Stimulated activated CD4-positive, alpha-beta T cell treated with anti-CD3 and anti-CD28 coated beads, TNF-alpha, amount 100 ng/mL, for 1 hour (primary cell): ENCODE measurements at places on chromosomes 12 and 14.

- DNase-seq = no peak
These were observed 49.8 kb upstream of the CRACR2A start for GRCh38 chr12:3802721-3803120.

DNA sequence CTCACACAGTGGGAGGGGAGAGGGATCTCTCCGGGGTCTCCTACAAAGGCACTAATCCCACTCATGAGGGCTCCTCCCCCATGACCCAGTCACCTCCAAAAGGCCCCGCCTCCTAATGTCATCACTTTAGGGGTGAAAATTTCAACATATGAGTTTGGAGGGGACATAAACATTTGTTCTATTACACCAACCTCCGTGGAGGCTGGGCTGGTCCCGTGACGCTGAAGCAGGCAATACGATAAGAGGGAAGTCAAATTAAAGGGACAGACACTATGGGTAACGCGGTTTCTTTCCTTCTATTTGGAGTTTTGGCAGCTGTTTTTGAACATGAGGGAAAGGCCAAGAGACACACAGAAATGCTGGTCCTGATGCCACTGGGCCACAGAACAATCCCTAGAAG is 175.7 kb upstream of the VASH1 start:
- no peak for DNase-seq

GRCh38 chr12:1130571-1130970 is 139.5 kb downstream of the ERC1 start:
- no peak for DNase-seq

GRCh38 chr12:118649765-118650585 is 273.6 kb downstream of the SUDS3 start:
- DNase-seq = no peak

DNA sequence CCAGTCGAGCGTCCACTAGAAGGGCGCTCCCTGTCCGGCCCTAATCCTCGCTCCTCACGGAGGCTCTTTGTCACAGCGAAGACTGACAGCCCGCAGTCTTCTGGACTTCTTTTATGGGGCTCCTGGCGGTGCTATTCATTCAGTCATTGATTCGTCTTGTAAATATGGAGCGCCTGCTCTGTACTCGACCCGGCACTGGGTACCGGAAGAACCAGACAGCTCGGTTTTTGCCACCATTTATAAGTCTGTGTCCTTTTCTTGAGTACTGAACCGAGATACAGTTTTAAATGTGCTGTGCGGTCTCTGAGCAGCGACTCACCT is 570 bp downstream of the DMAC2L start:
- DNase-seq = no peak

DNA sequence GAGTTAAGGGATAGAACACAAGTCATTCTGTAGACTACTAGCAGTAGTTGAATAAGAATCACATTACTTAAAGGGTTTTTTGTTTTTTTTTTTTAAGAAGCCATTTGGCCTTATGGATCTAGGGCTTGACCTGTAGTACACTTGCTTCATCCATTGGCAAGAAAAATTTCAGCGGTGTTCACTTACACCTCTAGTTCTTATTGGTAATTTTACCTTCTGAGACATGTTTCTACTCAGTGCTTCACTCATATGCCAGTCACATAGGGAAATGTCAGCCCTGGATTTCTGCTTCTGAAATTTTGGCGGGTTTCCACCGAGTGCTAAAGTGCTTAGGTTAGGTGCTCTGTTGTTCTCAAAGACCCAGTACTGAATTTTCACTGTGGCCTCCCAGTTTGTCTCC is 72.9 kb downstream of the FRMD6 start:
- no peak for DNase-seq

DNA sequence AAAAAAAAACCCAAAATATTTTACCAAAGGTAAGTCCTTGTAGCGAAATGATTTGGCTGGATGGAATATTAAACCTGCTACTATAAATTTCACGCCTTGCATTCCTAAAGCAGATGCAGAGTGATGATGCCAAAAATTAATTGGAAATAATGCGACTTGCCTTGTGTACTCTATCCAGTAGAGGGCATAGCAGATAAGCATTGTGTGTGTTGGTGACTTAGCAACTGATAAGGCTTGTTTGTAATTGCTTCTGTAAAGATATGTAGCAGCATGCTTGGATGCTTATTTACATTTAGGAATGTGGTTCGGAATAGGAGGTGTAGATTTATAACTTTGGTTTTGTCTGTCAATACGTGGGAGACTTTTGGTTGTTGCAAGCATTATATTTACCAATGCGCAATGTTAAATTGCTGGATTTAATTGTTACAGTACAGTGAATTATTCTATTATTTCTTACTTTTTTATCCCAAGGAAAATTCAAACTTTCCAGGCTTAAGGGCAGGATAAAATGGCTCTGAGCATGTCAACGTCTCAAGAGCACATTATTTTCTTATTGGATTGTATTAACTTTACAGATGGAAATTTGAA is 80.5 kb downstream of the TMEM260 start:
- no peak for DNase-seq

GRCh38 chr12:83470749-83471148 is 784.0 kb downstream of the TMTC2 start:
- DNase-seq = no peak

- DNase-seq = no peak
These were observed 24.8 kb upstream of the AKAP6 start for GRCh38 chr14:32304296-32304695.

- no peak for DNase-seq
These were observed 17.8 kb downstream of the CCDC92 start for GRCh38 chr12:123954647-123955350.

DNA sequence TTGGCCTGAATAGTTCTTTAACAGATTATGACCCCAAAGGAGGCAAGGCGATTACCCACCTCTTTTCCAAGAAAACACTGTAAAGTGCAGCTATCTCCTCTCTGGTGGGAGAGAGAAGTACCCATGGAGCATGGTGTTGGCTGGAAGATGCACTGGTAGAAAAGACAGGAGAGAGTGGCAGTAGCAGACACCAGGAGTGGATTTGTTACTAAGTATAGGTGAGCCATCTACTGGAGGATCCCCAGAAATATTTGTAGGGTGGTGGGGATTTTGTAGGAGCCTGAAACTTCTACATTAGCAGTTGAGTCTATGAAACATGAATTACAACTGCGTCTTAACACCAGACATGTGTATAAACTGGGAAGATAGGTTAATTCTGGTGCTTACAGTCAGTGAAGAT is 148.0 kb downstream of the SLC38A4 start:
- no peak for DNase-seq

- peak; percentile 19 for DNase-seq
These were observed 49.9 kb downstream of the LRRC74A start for GRCh38 chr14:76876076-76876475.

GRCh38 chr12:55816881-55817344 is 611 bp downstream of the SARNP start:
- no peak for DNase-seq
